ENCODE measurements at places on chromosomes 12 and 14.

DNA sequence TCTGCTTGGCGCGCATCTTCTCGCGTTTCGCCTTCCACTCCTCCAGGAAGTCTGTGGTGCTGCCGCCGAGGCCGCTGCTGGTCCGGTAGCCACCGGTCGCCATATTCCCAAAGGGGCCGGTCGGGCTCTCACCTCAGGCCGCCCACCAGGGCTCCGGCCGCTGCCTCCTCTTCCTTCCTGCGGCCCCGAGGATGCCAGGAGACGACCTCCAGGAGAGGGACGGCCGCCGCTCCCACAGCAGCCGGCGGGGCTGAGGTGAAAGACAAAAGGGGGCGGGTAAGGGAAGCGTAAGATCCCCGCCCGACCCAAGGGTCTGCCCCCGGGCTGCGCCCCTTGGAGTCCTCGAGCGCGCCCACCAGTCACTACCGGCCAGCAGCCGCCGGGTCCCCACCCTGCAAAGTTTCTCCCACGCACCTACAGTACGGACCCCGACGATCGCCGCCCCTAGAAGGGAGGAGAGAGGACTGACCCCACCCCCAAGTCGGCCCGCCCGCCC lies 574 bp downstream of the PAWR start:
- DNase-seq: no peak

DNA sequence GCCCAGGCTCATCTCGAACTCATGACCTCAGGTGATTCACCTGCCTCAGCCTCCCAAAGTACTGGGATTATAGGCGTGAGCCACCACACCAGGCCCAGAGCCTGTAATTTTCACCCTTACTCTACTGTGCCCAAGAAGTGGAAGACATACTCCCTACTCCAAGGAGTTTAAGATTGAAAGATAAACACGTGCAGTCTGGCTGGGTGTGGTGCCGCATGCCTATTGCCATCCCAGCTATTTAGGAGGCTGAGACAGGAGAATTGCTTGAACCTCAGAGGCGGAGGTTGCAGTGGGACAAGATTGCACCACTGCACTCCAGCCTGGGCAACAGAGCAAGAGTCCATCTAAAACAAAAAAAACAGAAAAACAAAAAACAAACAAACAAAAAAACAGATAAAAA lies 90.0 kb downstream of the NINJ2 start:
- no peak for DNase-seq

GRCh38 chr14:32593290-32593942 lies 264.3 kb downstream of the AKAP6 start:
- DNase-seq: peak; percentile 71

GRCh38 chr12:129753586-129753985 lies 150.2 kb downstream of the TMEM132D start:
- DNase-seq: no peak

DNA sequence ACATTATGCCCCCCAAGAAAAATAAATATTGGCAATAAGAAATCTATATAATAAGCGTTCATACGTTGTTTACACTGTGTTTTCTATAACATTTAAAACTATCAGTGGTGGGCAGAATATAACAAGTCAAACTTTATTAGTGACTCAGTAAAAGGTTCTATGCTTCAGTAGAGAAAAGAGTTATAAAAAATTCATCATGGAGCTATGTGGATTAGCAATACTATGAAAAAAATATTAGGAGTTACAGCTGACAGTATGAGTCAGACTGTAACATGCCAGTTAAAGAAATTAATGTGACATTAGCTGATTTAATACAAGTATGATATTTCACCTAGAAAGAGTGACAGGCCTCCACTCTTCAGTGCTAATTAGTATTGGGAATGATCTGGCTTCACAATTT lies 125.1 kb upstream of the GARIN6 start:
- no peak for DNase-seq

DNA sequence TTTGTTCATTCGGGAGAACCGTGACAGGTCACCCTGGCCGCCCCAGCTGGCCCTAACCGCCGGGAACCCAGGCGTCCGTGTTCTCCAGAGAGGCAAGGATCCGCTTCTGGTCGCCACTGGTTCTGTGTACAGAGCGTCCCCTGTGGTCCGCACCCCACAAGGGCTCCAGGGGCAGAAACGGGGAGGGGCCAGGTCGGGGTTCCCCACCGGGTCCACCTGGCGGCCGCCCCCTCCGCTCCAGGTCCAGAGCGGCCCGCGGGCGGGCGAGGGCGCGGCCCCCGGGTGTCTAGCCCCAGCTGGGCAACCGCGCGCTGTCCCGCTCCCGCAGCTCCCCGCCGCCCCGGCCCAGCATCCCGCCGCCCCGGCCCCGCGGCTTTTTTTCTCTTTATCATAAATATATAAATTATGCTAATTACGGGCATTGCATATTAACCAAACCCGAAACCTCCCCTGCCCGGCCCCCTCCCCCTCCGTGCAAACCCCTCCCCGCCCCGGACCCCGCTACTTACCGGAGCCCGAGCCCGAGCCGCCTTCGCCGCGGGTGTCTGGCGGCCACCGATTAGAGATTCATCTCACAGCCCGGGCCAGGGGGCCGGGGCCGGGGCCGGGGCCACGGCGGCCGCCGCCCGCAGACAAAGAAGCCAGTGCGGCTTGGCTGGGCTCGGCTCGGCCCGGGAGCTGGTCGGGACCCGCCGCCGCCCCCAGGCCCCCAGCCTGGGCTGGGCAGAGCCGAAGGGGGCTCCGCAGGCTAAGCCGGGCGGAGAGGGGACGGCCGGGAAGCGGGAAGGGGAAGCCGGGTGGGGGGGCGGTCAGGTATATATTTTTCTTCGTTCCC lies 512 bp downstream of the POU6F1 start:
- peak; percentile 87 for DNase-seq

DNA sequence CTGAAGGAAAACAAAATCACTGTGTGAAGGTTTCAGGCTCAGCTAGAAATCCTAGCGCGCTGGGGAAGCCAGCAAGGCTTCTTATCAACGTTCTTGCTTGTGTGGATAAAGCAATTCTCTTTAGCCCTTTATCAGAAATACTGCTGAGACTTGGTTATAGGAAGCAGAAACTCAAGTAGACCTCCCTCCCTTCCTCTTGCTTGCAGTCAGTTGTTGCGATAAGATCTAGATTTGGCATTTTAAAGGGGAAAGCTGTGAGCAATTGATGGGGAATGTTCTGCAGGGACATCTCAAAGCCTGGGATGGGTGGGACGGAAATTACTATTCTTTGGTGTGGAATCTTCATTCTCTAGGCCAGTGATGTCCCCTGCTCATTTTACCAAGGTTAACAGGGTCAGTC lies 76.4 kb upstream of the ANO4 start:
- DNase-seq: peak; percentile 30

GRCh38 chr12:4112734-4113325 lies 160.7 kb upstream of the CCND2 start:
- no peak for DNase-seq

GRCh38 chr12:89873745-89874144 lies 165.1 kb upstream of the ATP2B1 start:
- DNase-seq: no peak

GRCh38 chr14:94158239-94158883 lies 15.8 kb upstream of the PPP4R4 start:
- no peak for DNase-seq

- peak; percentile 38 for DNase-seq
Measured at GRCh38 chr14:77616133-77616453, 344 bp downstream of the SPTLC2 start.

- DNase-seq: no peak
Measured at GRCh38 chr12:106498056-106498455, 84.7 kb upstream of the RFX4 start.

GRCh38 chr12:18897823-18898222 lies 159.9 kb downstream of the CAPZA3 start:
- DNase-seq: no peak

GRCh38 chr14:92906823-92907222 lies 16.1 kb upstream of the CHGA start:
- no peak for DNase-seq

DNA sequence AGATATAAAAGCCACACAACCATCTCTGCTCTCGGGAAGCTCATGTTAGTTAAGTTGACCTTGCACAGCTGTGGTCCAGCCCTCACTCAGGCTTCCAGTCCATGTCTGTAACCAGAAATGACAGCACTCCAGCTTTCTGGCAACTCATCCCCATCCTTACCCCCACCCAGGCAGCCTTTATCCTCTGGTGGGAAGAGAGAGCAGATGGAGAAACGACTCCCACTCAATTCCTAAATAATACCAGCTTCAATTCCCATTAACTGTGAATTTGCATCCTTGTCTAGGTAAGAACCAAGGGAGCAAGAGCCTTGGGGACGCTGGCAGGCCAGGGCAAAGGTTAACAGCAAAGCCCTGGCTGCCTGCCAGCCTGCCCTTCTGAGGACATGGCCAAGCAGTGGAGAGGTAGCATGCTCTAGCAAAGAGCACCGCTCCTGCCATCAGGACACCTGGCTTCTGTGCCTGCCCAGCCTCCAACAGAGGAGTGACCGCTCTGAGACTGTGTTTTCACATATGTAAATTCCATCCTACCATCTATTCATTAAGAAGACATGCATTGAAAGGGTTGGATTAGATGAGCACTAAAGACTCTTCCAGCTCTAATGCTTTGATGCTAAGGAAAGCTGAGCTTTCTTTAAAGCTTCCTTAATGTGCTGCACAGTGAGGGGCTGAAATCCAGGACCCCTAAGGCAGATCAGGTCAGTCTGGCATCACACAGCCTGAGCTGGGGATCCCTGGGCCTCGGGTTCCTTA lies 236.1 kb downstream of the GRIN2B start:
- no peak for DNase-seq

DNA sequence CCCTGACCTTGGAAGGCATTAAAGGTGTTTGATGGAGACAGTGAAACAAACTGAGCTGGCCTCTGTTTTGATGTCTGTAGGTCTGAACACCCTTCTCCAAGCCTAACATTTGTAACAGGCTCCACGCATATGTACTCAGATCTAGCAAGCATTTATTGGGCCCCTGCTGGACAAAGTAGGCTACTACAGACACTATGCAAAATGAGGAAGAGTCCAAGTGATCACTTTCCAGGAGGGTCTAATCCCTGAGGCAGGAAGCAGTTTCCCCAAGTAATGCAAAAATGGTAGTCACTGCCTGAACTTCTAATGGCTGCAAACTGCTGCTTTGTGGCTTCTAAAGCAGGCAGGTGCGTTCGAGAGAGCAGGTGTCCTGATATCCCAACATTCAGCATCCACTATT lies 405.8 kb downstream of the MED13L start:
- peak; percentile 49 for DNase-seq

GRCh38 chr12:51631591-51631990 lies 40.6 kb downstream of the SCN8A start:
- DNase-seq: peak; percentile 52

Measured in GM03348 (cell line).